ENCODE measurements at places on chromosomes 6 and 20. TPM values are rescaled to one million over a fixed set of nuclear protein-coding genes. Genes with fewer than 3 reads are reported as not detected.

DNA sequence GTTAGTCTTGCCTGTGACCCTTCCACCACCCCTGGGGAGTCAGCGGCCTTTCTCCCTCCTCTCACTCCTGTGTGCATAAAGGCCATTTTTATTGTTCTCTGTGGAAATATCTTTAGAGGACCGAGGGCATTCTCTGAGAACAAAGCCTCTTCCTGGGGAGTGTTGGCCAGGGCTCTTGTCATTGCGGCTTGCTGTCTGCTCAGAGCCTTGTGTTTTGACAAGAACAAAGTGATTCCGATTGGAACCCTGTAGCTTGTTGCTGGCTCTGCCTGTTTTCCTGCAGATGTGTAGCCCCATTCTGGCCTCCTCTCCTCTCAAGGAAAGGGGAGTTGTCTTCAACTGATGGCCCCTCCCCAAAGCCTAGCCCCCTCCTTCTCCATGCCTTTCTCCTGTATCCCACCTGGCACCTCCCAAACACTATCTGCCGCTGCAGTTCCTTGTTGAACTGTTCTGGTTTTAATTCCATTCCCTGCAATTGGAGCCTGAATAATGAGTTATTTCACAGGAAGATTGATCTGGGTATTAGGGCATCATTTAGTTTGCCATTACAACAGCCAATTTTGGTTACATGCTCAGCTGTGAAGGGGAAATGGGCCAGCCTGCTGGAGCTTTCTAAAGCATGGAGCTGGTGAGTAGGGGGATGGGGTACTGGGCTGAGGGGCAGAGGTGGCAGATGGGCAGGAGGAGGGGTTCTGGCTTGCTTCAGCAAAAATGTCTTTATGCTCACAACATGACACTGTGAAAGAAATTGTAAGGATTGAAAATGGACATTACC, 252.5 kb downstream of the LRFN2 start:
- no peak for DNase-seq

Gene NKX2-2
- not detected for total RNA-seq

- no peak for DNase-seq
Measured at GRCh38 chr6:14757418-14757817, 488.5 kb upstream of the JARID2 start.

DNA sequence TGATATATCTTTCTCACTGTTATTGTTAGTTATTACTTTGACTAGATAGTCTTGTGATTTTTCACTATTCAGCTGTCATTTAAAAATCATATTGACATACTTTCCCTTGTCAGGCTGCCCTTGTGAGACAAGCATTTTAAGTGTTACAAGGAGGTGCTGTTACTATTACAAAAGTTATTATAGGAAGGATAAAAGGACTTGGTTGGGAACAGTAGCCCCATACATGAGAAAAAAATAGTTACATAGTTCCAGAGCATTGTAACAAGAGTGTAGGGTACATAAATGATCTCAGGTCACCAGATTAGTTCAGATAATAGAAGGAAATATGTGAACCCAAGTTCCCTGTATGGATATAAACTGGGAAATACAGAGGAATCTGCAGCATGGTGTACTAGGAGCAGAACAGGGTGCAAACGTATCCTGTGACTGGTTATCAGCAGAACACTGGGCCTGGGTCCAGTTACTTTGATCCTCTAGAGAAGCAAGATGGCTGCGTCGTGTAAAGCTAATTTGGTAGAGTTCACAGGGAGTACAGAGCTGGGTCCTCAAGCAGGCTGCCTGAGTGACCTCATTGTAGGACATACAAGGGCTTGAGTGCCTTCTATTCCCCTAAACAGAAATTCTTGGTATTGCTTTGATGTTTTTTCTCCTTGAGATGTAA, 38.5 kb upstream of the HDDC2 start:
- DNase-seq = no peak

- DNase-seq = no peak
Measured at GRCh38 chr6:141029908-141030307, 1102.8 kb upstream of the GJE1 start.

GRCh38 chr6:76861403-76861802, 601.9 kb downstream of the HTR1B start:
- DNase-seq = no peak

- DNase-seq = no peak
Measured at GRCh38 chr6:11890849-11891248, 112.2 kb upstream of the ADTRP start.

GRCh38 chr6:38856492-38856891, 141.4 kb downstream of the DNAH8 start:
- DNase-seq = no peak

- DNase-seq = no peak
Measured at GRCh38 chr6:158972241-158973233, 27.5 kb downstream of the RSPH3 start.

GRCh38 chr6:138818496-138819194, 22.8 kb downstream of the ECT2L start:
- no peak for DNase-seq

GRCh38 chr6:140784573-140784972, 1348.2 kb upstream of the GJE1 start:
- DNase-seq = no peak

Measured in ureter (tissue), 1 donor.